Memory B cell (primary cell): ENCODE measurements at places on chromosomes 16 and 17.

DNA sequence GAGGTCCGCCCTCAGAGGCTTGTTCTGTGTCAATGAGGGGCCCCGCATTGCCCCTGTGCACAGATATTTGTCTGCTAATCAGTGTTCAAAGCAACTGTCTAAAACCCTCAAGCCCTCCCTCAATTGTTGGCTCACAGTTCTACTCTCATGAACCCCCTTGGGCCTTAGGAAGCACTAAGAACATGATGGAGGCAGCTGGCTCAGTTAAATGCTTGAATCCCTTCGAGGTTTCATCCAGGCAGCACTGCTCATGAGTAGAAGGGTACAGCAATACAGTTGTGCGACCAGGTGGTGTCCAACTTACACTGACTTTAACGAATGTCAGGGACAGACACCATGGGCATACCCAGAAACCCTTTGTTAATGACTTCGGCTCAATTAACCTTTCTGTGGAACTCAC, 89.2 kb upstream of the WSCD1 start:
- H3K27me3 ChIP-seq: peaks cover 9% of the 10 kb centered on the region
- no peaks in the 10 kb centered on the region for H3K4me1 ChIP-seq
- DNase-seq: no peak

DNA sequence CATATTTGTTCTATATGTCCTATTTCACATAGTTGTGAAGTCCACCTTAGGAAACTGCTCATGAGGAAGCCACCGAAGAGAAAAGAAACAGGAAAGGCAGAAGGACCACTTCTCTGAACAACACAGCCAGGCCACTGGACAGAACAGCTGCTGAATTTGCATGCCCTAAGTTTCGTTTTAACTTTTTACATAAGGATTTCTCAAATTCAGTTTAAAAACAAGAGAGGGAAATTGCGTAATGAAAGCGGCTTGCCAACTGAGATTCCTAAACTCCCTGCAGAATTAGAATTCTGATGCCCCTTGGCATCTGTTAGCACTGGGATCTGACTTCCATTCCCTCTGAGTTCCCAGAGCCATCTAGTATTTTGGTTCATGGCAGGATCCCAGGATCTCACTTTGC, 5.0 kb upstream of the CCL8 start:
- peaks cover 17% of the 10 kb centered on the region for H3K27me3 ChIP-seq
- no peak overlapping the region for H3K4me3 ChIP-seq
- no peak overlapping the region for H3K27ac ChIP-seq
- no peaks in the 10 kb centered on the region for H3K36me3 ChIP-seq

- no peaks in the 10 kb centered on the region for H3K4me1 ChIP-seq
- H3K36me3 ChIP-seq: peaks cover 2% of the 10 kb centered on the region
- H3K4me3 ChIP-seq: no peak overlapping the region
- no peak overlapping the region for H3K27ac ChIP-seq
- peaks cover 9% of the 10 kb centered on the region for H3K27me3 ChIP-seq
- no peak for DNase-seq
Measured at GRCh38 chr17:68829211-68829610, 126.0 kb downstream of the ABCA8 start.

- peak; percentile 92 for DNase-seq
- peaks cover 53% of the 10 kb centered on the region for H3K4me1 ChIP-seq
- peaks cover 2% of the 10 kb centered on the region for H3K36me3 ChIP-seq
- H3K27ac ChIP-seq: peak within 1 kb of the TSS; percentile 93
- no peaks in the 10 kb centered on the region for H3K27me3 ChIP-seq
- H3K4me3 ChIP-seq: peak within 1 kb of the TSS; percentile 96
Measured at GRCh38 chr17:38729886-38730525, at the start of gene CISD3. CISD3 (plus strand) TSS chr17:38730341; CDS start chr17:38730359, 18 bp downstream.

GRCh38 chr16:78116946-78117345, 17.5 kb downstream of the WWOX start:
- H3K4me1 ChIP-seq: no peaks in the 10 kb centered on the region
- no peaks in the 10 kb centered on the region for H3K27me3 ChIP-seq
- H3K27ac ChIP-seq: no peak overlapping the region
- no peak overlapping the region for H3K4me3 ChIP-seq
- H3K36me3 ChIP-seq: peaks cover 16% of the 10 kb centered on the region
